ENCODE measurements at places on chromosomes 5 and 9.

DNA sequence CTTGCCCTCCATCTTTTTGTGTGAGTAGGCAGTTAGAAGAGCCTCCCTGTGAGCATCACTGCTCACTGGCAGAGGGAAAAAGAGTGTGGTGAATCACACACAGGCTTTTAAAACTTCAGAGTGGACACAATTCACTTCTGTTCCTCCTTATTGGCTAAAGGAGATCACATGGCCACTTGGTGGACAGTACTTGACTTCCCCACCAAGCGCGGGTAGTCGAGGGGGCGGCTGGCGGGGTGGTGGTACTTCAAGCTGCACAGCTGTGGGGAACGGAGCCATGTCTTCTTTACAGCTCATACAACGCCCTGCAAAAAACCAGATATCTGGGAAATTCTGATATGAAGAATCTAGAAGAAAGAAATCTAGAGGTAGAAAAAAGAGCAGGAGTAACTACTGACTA is 95.4 kb downstream of the PAM start:
- no peak for DNase-seq

DNA sequence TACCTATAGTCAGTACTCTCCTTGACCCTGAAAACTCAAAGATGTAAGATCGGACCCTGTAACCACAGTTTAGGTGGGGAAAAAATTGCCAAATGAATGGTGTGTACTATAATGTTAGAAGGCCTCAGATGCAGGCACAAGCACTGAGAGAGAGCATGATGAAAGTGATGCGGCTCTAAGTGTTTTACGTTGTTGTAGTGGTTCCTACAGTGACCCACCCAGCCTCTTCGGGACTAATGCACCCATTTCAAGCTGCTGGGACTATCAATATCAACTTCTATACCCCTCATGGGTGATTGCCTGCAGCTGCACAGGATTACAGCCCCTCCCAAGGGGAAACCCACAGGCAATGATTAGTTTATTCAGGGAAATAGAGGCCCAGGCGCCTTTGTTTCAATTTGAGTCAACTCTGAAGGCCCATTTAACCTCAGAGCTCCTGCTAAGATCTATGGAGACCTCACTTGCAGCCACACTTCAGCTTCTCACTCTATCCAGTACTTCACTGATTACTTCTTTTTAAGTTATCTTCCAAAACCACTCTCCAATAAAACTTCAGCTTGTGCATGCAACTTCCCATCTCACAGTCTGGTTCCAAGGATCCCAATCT is 340.7 kb downstream of the NR2F1-AS1 start:
- DNase-seq = no peak

GRCh38 chr9:3511551-3511950 is 14.2 kb downstream of the RFX3 start:
- no peak for DNase-seq

DNA sequence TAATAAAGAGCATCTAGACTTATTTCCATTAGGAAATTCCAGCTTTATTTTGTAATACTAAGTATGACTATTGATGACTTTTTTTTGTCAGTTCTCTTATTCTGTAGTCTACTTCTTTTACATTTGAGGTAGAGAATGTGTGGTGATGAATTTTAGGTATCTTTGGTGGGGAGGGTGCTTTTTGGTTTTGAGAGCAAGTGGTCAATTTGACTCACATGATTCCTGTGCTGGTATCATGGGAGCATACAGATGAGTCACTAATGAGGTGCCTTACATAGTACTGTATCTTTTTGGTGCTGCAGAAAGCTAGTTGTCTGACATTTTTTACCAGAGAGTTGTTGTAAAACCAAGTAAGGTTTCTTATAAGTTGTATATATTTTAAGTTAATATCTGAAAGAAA is 35.3 kb downstream of the ERBIN start:
- no peak for DNase-seq

GRCh38 chr5:5710471-5710870 is 288.0 kb downstream of the ICE1 start:
- DNase-seq = no peak

- DNase-seq = no peak
Observed at GRCh38 chr5:130955041-130955440, 210.0 kb downstream of the HINT1 start.
